CD4-positive, alpha-beta T cell treated with Interleukin-21 for 1 hour (primary cell): ENCODE measurements at places on chromosomes 5 and 9.

DNA sequence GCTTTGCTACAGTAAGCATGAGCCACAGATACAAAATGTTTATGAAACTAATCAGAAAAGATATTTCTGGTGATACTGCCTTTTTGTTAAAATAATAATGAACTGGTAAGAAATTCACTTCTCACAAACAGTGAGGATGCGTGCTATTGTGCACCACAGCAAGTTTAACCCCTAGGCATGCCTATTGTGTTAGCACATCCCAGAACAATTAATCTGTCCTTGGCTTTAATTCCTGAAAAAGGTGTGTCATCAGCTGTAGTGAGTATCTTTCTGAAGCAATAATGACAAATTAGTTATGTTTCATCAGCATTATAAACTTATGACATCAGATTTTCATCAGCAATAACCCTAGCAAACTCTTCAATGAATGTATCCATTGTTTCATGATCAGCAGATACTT is 1307.2 kb downstream of the EFNA5 start:
- DNase-seq, result no peak

DNA sequence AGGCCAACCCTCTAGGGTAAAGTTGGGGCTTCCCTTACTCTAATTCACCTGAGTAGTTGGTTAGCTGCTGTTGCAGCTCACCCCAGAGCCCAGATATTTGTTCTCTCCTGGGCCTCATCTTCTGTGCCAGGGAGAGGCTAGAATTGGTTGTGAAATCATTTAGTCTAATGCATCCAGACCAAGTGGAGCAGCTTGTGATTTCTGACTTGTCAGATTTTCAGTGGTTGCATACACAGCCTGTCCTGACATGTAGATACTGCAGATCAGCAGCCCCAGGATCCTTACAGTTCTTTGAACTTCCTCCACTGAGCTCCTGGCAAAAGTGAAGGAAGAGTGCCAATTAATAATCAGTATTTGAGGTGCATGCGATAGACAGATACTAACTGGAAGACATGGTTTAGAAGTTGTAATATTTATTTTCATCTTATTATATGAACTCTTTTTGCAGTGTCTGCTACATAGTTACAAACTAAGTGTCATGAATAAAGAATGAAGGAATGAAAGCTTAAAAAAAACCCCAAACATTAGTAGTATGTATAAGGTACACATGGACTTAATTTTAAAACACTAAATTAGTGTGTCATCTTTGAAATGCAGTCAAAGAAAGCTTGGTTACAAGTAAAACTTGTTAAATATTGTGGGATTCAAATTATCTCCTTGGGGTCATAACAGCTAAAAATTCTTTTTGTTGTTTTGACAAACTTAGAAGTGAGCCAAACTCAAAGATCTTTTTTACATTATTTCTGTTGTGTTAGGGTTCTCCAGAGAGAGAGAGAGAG is 128.5 kb downstream of the VPS13A start:
- DNase-seq, result no peak

- DNase-seq, result no peak
These were observed 78.8 kb downstream of the WNK2 start for GRCh38 chr9:93262537-93263310.

- DNase-seq, result no peak
These were observed 5.6 kb upstream of the PAEP start for GRCh38 chr9:135555910-135556309.

GRCh38 chr5:7876867-7877266 is 7.9 kb downstream of the MTRR start:
- no peak for DNase-seq

GRCh38 chr5:154273963-154274827 is 83.7 kb downstream of the GALNT10 start:
- no peak for DNase-seq

DNA sequence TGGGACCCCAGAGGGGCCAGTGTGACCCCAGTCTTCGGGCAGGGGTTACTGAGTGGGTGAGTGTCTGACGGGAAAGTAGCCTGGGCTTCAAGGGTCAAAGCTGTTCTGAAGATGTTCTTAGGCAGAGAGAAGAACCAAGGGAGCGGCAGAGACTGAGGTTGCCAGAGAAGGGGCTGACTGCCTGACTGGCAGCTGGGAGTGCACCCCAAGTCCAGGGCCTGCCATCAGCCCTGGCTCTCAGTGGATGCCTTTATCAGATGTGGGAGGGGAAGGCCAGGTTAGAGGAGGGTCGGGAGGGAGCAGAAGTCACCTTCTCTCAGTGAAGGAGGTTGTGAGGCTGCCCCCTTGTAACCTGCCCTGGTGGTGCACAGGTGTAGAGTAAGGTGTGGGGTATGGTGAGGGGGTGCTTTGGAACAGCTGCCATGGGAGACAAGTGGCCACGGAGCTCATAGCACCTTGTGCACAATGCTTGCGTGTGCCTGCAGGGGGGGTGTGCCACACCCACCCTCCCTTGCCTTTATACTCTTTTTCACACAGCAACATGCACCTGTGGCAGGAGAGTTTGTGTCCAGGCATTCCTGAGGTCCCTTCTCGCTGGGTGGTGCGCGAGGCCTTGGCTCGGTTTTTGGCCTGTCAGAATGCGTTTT is 18.9 kb downstream of the RALGPS1 start:
- no peak for DNase-seq

GRCh38 chr5:100469767-100470166 is 65.4 kb upstream of the FAM174A start:
- no peak for DNase-seq

GRCh38 chr9:29100762-29101161 is 1527.5 kb upstream of the C9orf72 start:
- no peak for DNase-seq

GRCh38 chr9:89743573-89744254 is 138.9 kb downstream of the GADD45G start:
- peak; percentile 70 for DNase-seq

DNA sequence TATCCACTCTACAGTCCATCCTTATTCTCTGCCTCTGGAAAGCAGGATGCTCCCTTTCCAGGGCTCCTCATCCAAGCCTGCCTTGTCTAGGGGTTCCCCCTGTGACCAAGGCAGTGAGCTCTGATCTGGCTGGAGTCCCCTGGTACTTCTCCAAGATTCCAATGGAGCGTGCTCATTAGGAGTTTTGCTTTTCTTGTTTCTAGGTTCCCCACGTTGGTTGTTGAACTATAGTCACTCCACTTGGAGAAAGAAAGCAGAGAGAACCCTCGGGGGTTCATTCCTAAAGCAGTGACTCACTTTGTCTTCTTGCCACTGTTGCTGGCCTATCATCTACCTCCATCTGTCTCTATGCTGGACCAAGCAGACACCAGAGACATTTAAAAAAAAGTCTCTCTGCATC is 192.6 kb downstream of the TLE4 start:
- DNase-seq, result no peak

- peak; percentile 73 for DNase-seq
These were observed 849 bp upstream of the RGMB start for GRCh38 chr5:98772415-98773213.

DNA sequence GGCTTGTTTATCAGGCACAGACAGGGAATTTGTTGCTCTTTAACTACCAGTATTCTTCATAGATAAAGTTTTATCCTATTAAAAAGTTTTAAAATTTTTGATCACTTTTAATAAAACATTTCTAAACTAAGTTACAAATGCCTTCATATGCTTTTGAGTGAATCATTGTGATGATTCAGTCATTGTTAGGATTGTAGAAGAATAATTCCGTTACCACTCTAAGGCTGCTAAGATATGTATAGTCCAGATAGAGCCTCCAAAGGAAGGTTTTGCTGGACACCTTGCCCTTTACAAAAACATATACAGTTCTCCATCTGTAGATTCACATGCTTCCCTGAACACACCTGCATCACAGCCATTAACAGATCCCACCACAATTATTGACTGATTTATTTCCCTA is 233.7 kb downstream of the SPOCK1 start:
- DNase-seq, result no peak

DNA sequence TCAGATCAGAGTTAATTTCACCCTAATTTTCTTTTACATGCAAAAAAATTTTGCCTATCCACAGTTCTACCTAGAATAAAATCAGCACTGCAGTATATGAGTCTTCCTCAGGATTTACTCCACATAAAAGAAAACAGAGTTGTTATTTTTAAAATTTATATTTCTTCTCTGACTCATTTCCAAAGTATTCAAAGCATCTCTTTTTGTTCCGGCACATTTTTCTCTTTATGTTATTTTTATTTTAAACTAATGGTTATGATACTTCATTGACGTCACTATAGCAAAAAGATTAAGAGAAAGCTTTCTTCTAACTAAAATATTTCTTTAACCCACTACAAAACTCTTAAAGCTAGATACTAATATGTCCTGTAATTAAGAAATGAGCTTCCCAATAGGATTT is 590.4 kb downstream of the PRELID2 start:
- DNase-seq, result no peak

- no peak for DNase-seq
These were observed 5.9 kb downstream of the PNPLA7 start for GRCh38 chr9:137544176-137544760.

GRCh38 chr9:137275588-137276472 is 1.7 kb upstream of the TOR4A start:
- DNase-seq, result no peak

DNA sequence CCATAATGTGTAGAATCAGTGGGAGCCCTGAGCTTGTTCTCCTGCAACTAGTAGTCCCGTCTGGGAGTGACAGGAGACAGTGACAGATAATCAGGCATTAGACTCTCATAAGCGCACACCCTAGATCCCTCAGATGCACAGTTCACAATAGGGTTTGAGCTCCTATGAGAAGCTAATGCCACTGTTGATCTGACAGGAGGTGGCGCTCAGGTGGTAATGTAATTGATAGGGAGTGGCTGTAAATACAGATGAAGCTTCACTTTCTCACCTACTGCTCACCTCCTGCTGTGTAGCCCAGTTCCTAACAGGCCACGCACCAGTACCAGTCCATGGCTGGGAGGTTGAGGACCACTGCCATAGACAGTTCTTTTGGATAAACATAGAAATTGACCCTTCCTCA is 188.7 kb downstream of the ROR2 start:
- DNase-seq, result no peak

GRCh38 chr5:108167174-108167573 is 214.7 kb downstream of the FBXL17 start:
- DNase-seq, result no peak

DNA sequence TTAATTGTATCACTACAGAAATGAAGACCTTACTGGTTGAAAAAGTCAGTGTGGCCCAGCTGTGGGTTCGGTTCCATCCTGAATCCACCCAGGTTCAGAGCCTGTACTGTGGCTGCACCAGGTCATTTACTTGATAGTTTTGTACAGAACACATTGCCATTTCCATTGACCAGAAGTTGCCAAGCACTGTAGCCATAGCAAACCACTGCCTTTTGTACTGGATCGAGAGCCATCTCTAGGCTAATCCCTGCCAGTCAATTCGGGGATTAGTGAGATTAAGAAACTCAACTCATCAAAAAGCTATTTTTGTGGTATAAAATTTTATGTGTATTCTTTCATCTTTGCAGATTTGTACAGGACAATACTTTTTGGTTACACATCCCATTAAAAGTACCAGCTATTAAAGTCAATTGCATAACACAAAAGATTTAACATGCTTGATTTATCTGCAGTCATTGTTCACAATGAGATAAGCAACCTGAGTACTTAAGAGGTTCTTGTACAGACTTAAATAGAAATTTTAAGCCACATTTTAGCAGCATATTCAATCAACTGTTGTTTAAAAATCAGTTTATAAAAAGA is 108.5 kb upstream of the OTULINL start:
- no peak for DNase-seq
